ENCODE measurements at places on chromosomes 13 and 19. TPM values are rescaled to one million over a fixed set of nuclear protein-coding genes. Genes with fewer than 3 reads are reported as not detected.

DNA sequence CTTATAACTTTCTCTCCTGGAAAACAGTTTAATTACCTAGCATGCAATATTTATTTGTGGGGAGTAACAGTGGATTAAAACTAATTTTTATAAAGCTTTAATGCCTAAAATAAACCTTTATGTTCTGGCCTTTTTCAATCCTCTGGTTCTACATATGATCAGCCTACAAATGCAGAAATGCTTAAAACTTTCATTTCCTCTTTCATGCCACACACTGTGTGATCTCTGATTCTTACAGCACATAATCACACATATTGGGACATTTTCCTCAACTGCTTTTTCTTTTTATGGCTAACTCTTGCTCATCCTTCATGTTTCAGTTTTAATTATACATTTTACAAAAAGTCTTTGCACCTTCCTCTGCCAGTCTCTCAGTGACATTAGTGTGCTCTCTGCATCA is 910.8 kb upstream of the SLITRK6 start:
- no peak for DNase-seq

GRCh38 chr13:31433207-31433606 is 233.4 kb downstream of the B3GLCT start:
- no peak for DNase-seq

DNA sequence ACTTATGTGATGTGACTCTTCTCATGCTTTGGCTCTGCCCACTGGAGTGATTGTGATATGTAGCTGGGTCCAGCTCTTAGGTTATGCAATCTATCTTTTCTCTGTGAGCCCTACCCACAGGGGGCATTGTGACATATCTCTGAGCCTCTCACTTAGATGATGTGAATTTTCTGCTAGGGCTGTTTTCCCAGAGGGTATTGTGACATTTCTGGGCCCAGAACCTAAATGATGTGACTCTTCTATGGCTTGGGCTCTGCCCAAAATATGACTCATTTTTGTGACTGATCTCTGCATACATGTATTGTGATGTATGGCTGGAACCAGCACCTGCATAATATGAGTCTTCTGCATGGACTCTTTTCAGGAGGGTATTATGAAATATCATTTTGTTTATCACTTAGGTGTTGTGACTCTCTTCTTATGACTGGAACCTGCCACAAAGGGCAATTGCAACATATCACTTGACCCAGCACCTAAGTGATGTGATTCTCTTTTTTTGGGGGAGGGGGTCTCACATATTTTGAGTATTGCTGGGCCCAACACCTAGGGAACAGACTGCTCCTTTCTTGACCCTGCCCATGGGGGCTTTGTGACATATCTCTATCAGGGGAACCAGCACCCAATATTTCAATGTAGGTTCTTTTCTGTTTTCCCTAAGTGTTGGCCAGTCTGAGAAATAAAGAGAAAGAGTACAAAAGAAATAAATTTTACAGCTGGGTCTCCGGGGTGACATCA is 12.1 kb upstream of the ZNF254 start:
- no peak for DNase-seq

- no peak for DNase-seq
Observed at GRCh38 chr19:15810335-15810734, 5.1 kb downstream of the OR10H1 start.

DNA sequence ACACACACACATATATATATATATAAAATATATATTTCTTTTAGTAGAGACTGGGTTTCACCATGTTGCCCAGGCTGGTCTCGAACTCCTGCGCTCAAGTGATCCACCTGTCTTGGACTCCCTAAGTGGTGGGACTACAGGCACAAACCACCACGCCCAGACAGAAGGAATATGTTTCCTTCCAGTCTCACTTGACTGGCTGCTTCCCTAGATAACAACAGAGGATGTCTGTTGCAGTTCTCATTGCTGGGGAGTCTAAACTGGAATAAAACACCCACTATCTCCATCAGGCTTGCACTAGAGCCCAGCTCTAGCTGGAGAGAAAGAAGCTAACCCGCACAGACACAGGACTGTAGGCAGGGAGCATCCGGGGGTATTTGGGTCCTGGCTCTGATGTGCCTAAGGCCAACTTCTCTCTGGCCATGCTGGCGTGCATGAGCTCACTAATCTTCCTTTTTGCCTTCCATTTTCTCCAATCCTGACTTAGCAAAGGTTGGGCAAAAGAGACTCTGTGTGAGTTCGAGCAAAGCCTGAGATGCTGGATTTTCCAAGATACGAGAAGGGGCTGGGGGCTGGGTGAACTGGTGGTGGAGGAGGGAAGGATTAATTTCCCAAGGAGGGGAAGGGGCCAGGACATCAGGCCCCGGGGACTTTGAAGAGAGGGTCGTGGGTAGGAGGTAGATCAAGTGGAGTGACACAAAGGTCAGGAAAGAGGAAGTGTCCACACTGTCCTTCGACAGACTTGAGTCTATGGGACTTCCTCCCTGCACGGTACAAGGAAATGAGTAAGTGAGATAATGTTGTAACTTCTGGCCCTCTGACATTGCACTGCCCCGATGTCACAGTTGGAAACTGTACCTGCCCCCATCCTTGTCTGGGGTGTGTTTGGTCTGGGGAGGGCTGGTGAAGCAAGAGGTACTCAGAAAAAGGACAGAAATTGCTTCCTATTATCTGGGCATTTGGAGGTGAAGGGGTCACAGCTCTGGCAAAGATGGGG is 22.5 kb upstream of the ALOX5AP start:
- DNase-seq, result peak; percentile 53

- no peak for DNase-seq
Observed at GRCh38 chr13:44326961-44327360, 46.7 kb upstream of the SERP2 start.

SIGLEC14 gene
- total RNA-seq, result 1.2 TPM

PSG2 gene
- not detected for total RNA-seq

ELSPBP1 gene
- total RNA-seq, result not detected

ZNF526 gene
- 5.1 TPM for total RNA-seq

PRX gene
- total RNA-seq, result 3.6 TPM

ZNF229 gene
- 5.2 TPM for total RNA-seq

LRRC4B gene
- 2.9 TPM for total RNA-seq
